ENCODE measurements at places on chromosomes 1 and 21.
A peak's percentile ranks its signal among the peaks of the same experiment; 100 is the strongest.

DNA sequence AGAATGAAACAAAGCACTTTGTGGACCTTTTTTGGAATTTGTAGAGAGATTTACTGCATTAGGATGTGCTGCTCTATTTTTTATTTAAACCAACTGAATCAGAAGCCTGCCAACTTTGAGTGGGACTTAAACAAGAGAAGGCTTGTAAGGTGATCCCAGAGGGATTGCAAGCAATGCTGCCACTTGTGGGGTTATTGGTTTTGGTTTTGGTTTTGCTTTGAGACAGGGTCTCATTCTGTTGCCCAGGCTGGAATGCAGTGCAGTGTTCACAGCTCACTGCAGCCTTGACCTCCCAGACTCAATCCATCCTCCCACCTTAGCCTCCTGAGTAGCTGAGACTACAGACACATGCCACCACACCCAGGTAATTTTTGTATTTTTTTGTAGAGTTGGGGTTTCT is 32.2 kb upstream of the GNG5 start:
- no peak for DNase-seq

GRCh38 chr21:45544449-45545235 is 2.4 kb upstream of the SLC19A1 start:
- DNase-seq: no peak

GRCh38 chr1:118145721-118146120 is 39.3 kb downstream of the SPAG17 start:
- DNase-seq: no peak

DNA sequence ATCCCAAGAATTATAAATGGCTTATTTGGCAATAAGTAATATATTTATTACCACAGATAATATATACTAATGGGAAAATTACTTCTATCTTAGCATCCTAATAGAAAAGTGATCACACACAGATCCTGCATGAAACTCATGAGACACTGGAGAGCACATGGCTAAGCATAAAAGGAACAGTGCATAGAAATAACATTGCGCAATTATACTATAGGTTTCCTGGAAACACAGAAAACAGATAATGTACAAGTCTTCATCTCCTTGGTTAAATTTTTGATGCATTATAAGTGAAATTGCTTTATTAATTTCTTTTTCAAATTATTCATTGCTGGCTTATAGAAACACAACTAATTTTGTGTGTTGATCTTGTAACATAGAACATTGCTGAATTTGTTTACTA is 210.4 kb downstream of the USH2A start:
- DNase-seq: no peak

GRCh38 chr1:227192163-227192562 is 126.1 kb downstream of the CDC42BPA start:
- peak; percentile 88 for DNase-seq

GRCh38 chr1:219847215-219847855 is 81.0 kb downstream of the SLC30A10 start:
- DNase-seq: peak; percentile 0

GRCh38 chr1:186904361-186904760 is 75.6 kb downstream of the PLA2G4A start:
- no peak for DNase-seq

DNA sequence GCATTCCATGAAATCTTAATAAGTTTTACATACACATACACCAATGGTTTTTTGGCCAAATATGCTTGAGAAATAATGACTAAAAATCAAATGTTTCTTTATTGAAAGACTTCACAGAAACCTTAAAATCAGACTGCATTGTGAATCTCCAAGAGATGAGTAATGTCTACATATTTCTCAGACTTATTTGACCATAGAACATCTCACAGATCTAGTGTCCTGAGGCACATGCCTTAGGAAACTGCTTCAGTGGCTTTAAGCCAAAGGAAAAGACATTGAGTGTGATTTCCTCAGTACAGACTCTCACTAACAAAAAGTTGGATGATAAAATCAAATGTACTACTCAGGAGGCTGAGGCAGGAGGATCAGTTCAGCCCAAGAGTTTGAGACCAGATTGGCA is 6.2 kb upstream of the C1orf105 start:
- DNase-seq: peak; percentile 33

GRCh38 chr1:10905841-10906655 is 106.4 kb upstream of the TARDBP start:
- DNase-seq: no peak

DNA sequence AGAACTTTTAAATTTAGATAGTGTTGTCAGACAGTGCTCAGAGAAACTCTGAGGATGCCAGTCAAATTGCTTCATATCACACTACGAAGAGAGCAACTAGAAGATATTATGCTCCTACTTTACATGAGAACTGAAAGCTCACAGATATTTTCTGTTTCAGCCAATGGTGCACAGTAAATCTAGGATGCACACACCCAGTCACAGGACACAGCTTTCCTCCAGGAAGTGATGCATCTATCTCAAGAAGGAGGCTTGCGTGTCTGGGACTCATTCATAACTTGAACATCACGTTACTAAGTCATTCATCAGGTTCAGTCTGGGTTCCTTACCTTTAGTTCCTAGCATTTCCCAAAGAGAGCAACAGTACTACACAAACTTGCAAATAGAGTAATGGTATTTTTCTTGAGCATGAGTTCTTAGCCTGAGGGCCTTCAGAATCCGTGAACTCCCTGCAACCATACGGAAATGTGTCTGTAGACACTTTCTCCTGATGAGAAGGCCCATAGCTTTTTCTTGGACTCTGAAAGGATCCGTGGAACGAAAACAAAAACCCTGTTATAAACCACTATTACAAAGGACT is 12.2 kb downstream of the ZNF697 start:
- DNase-seq: no peak

DNA sequence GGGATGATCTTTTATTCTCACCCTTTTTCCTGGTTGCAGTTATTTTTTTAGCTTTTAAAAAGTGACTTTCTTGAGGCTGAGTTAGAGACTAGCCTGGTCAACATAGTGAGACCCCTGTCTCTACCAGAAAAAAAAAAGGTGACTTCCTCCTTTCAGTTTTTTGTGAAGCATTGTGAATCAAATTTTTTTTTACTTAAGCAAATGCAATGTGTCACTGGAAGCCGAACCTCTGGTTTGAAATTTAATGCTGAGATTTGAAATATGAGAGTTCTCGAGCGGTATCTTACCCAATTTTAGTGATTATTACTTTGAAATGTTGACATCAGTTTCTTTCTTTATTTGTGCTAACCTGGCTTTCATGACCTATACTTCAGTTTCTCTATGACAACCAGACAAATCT is 3.6 kb downstream of the CAP1 start:
- no peak for DNase-seq

DNA sequence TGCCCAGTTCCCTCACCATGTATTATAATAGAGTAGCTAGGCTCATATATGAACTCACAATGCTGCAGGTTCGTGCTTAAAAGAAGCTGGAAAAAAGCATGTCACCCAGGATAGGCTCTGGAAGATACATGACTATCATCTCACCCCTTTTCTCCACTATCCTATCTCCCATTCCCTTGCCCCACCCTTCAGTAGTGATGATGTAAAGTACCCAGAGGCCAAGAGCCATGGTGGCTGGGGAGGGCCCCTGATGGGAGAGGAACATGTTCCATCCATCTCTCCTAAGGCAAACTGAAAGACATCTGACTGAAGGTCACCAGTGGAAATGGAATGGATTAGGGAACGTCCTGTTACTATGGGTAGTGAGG is 20.3 kb upstream of the RBBP5 start:
- DNase-seq: no peak

- no peak for DNase-seq
Measured at GRCh38 chr1:207389728-207390464, 64.2 kb upstream of the CR2 start.

GRCh38 chr1:185156288-185156853 is 382 bp downstream of the TRMT1L start:
- DNase-seq: no peak

- DNase-seq: no peak
Measured at GRCh38 chr1:218939095-218939494, 234.6 kb upstream of the LYPLAL1 start.

DNA sequence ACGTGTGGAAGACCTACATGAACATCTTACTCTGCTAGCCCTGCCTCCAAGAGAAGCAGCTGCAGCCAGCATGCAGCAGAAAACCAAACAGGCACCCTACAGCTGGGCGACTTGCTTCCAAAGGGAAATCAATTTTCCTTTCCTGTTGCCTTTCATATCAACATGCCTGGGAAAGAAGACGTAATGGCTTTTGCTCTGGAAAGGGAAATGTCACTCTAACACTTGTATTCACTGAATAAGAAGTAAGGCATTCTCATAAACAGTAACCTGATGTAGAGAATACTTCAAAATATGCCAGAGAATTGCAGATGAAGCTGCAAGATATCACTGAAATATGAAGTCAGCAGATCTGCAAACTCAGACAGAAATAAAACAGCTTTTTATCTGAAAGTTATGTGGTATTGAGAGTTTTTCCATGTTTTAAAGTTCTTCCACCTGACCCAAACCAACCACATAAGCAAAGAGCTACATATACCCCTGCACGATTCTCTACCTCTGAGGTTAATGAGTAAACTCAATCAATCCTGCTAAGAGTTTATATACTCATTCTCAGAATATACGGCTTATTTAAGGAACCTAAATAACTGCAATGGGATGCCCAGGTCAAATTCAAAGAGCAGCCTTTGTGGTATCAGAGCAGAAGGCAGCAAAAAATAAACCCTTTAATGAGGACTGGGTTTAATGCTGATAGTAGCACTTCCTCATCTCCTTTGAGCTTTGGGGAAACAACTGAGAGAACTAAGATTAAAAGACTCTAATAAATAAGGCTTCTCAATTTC is 150.9 kb downstream of the RERE start:
- DNase-seq: no peak

DNA sequence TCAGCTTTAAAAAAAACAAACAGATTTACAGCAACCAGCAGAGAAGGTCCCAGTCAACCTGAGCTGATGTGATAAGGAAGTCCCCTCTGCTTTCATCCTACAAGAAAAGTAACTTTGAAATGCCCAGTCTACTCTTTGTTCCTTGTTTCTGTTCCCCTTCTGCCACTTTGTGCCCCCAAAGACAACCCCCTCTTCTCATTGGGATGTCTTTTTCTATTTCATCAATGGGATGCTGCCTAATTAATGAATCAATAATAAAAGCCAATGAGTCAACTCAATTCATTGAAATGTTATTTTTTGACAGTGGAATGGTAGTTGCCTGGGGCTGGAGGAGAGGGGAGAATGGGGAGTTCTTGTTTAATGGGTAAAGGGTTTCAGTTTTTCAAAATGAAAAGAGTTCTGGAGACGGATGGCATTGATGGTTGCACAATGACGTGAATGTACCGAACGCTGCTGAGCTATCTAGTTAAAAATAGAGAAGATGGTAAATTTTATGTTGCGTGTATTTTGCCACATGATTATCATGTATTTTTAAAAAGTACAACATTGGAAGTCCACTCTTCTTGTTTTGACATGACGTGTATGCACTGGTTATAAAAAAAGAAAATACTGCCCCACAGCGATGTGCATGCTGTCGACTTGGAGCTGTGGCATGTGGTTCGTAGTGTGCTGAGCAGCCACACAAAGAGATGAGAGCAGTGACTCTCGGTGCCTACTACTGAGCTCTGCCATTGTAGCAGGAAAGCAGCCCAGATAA is 22.4 kb upstream of the PADI2 start:
- no peak for DNase-seq

DNA sequence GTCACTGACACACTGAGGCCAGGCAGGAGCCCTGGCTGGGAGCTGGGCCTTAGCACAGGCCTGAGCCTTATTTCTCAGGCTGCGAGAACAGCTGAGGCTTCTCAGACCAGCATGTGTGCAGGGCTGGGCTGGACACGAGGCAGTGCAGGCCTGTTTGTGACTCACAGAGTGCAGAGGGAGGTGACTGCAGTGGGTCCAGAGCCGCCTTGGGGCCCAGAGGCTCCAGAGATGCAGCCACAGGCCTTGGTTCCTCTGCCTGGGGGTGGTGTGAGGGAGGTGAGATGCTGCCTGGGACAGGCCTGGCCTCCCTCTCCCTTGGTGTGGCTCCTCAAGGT is 61.2 kb upstream of the ETV3 start:
- peak; percentile 68 for DNase-seq

DNA sequence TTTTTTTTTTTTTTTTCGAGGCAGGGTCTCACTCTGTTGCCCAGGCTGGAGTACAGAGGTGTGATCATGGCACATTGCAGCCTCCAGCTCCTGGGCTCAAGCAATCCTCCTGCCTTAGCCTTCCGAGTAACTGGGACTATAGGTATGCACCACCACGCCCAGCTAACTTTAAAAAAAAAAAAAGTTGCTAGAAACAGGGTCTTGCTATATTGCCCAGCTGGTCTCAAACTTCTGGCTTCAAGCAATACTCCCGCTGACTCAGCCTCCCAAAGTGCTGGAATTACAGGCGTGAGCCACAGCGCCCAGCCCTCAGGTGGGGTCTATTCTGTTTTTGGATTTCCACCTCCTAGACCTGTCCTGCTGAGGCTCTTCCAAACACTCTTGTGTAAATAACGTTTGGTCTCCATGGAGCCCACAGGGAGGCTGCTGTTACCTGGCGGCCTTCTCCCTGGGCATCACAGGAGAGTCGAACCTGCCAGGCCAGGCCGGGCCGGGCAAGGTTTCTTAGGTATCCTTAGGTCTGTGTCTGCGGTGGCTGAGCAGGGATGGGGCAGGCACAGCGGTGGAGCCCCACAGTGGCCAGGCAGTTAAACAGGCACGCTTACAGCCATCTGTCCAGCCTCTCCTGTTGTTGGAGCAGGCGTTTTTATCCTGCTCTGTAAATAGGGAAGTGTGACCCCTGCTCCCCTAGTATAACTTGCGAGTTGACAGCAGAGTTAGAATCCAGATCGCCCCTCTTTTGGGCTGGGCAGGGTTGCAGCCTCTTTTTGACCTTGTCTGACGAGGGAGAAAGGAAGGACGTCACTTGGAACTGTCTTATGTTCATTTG is 18.8 kb downstream of the PLEKHM2 start:
- DNase-seq: peak; percentile 53

GRCh38 chr1:42952303-42953001 is 6.2 kb downstream of the SLC2A1 start:
- no peak for DNase-seq

DNA sequence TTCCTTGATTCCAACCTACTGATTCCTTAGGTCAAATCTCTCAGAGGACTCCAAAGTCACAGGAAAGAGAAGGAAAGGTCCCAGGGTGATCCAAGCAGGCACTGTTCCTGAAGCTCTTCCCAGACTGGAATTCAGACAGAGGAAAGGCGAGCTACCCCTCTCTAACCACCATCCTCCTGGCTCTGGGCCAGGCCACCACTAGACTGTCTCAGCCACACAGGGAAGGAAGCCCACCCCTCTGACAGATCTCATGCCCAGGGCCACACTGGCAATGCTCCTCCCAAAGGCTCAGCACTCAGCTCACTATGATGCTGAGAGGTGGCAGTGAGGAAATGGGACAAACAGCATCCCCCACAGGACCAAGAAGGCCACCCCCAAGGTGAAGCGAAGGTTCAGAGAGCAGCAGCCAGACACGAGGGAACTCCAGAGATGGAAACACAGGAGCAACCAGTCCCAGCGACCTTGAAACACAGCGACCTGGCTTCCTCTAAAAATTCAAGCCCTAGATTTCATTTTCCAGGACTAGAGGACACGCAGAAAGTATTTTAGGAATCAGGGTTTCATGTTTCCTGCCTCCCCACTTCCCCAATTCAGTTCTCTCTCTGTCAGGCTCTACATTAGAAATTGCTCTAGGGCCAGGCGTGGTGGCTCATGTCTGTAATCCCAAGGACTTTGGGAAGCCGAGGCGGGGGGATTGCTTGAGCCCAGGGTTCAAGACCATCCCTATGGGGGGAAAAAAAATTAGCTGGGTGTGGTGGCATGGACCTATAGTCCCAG is 18.8 kb downstream of the PIK3C2B start:
- no peak for DNase-seq
